ENCODE measurements at places on chromosomes 7 and 10.

DNA sequence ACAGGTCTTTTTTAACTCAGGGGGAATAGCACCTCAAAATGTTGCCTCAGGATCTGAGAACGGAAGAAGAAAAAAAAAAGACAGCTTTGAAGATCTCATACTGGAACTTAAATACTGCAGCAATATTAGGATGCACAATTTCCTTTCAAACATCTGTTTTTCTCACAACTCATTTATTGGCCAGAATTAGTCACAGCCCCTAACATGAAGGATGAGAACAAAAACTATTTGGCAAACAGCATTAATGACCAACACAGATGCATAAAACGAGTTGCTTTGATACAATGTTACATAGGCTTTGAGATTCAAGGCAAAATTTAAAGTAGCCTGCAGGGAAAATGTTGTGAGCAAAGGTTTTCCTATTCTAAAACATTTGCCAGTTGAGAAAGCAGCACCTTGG lies 36.5 kb downstream of the JMJD1C start:
- peaks cover 4% of the 10 kb centered on the region for H3K36me3 ChIP-seq
- H3K4me1 ChIP-seq: peaks cover 30% of the 10 kb centered on the region
- no peak overlapping the region for H3K27ac ChIP-seq
- no peak for DNase-seq
- no peaks in the 10 kb centered on the region for H3K27me3 ChIP-seq

DNA sequence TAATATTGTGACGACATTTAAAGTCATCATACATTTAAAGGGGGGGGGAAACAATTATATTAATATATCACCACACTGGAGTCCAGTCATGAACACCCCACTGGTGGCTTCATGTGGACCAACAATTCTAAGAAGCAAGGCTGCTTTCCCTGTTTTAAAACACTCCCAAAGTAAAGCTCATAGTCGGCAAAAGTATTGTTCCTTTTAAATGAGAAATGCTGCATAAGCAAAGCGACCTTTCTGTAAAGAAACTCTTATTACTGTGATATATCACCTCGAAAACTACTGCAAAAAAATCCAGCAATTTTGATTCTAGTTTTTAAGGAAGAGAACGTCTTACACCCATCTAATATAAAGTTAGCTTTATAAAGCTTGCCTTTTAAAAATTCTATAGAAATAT lies 112.8 kb downstream of the DOCK4 start:
- no peak for DNase-seq
- H3K27me3 ChIP-seq: peaks cover 26% of the 10 kb centered on the region
- no peaks in the 10 kb centered on the region for H3K4me1 ChIP-seq
- no peak overlapping the region for H3K4me3 ChIP-seq
- no peaks in the 10 kb centered on the region for H3K36me3 ChIP-seq
- no peak overlapping the region for H3K27ac ChIP-seq

DNA sequence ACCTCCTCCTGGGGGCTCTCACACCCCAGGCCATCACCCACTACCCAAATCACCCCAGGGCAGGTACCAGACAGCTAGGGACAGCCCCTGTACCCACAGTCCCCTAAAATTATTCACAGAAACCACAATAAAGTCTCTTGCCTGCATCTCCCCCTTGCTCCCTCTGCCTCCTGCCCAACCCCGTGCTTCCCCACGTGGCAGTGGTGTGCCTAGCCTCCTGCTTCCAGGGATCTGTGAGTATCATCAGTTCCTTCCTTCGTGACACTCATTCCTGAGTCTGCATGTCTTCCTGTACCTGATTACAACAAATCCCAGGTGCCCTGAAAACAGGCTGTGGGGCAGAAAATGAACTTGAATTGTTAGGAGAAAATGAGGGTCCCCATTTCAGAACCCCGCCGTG lies 61.5 kb downstream of the PRKAG2 start:
- H3K27me3 ChIP-seq: no peaks in the 10 kb centered on the region
- H3K27ac ChIP-seq: no peak overlapping the region
- H3K4me3 ChIP-seq: no peak overlapping the region
- H3K4me1 ChIP-seq: peaks cover 39% of the 10 kb centered on the region

DNA sequence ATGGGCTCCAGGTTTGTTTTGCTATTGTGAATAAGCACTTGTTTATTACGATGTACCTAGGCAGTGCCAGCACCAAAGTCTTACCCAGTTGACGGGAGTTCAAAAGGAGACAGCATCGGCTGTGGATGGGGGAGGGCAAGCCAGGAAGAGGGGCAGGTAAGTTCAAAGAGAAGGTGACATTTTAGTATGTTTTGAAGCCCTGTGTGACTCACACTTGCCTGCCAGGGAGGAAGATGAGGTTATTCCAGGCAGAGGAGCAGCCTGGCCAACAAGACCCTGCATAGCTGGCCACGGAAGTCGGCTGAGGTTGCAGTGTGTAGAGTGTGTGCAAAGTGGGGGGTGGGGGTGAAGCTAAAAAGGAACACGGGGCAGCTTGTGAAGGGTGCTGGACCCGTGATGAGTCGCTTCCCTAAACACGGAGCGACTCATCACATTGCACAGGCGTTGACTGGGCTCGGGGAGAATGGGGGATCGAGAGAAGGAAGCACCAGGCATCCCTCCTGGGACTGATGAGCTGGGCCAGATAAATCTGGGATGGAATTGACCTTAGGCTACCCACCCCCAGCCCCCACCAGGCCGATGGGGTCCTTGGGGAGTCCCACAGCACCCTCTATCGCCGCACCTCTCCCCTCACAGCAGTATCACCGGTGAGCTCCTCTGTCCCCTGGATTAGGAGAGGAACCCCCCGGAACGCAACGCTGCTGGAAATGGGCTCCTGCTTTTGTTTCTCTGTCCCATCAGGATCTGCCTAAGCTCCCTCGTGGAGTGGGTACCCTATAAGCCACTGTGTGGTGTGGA lies 97.9 kb upstream of the IKZF1 start:
- H3K27ac ChIP-seq: peak overlapping the region; percentile 84
- peak overlapping the region; percentile 63 for H3K4me3 ChIP-seq
- peak; percentile 31 for DNase-seq
- H3K36me3 ChIP-seq: peaks cover 4% of the 10 kb centered on the region

- no peak for DNase-seq
- no peaks in the 10 kb centered on the region for H3K4me1 ChIP-seq
- H3K27ac ChIP-seq: no peak overlapping the region
- H3K4me3 ChIP-seq: no peak overlapping the region
Measured at GRCh38 chr10:48251152-48251524, 23.4 kb downstream of the FRMPD2 start.

GRCh38 chr10:14144451-14144850 lies 186.3 kb downstream of the FRMD4A start:
- H3K36me3 ChIP-seq: no peaks in the 10 kb centered on the region
- DNase-seq: no peak
- H3K4me3 ChIP-seq: no peak overlapping the region
- H3K27me3 ChIP-seq: peaks cover 94% of the 10 kb centered on the region

DNA sequence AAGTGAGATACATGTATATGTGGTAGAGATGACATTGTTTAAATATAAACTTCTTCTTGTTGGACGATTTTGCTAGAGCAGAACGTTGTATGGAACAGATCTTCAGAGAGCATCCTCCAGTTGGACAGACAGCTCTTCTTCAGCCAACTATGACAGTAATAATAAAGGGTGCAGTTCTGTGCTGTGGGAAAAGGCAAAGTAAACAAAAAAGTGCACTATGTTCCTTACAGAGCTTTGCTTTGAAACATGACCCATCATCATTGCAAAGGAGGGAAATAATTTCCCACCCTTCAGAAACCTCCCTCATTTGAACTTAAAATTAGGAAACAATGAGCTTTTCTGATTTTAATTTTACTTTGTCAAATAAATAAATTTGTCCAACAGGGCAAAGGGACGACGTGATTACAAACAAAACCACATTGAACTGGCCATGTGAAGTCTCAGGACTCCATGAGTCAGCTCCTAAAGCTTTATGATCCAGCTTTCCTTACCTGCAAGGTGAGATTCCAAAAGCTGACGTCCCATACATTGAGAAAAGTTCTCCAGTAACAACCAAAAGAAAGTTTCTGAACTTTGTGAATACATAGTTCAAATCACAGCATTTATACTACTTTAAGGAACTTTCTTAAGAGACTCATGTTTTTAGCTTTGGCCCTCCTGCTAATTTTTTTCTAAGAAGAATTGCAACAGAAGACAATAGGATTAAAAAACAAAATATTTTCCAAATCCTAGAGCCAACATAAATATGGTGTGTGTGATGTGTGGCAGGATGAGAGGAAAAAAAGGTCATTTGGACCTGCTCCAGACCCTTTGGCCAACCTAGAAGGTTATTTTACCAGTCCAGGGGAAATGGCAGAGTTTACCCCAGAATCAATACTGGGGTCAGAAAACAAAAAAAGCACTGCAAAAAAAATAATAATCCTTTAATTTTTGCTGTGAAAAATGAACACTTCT lies 565.4 kb upstream of the NRP1 start:
- no peaks in the 10 kb centered on the region for H3K4me1 ChIP-seq
- H3K27ac ChIP-seq: no peak overlapping the region
- no peak overlapping the region for H3K4me3 ChIP-seq

DNA sequence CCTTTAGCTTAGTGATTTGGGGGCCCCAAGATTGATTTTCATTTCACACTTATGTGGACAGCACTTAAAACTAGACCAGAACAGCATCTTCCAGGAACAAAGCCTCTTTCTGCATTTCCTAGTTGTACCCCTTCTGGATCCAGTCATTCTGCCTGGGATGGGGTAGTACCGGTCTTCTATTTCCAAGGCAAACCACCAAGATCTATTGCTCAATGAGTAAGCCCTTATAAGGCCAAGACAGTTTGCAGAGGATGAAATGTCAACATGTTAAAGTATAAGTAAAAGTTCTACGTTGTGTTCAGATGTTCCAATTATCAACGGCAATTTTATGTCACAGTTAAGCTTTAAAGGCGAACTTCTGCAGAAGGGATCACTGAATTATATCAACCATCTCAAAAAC lies 106.9 kb upstream of the ZNF746 start:
- peaks cover 45% of the 10 kb centered on the region for H3K4me1 ChIP-seq
- no peak overlapping the region for H3K27ac ChIP-seq
- peaks cover 31% of the 10 kb centered on the region for H3K36me3 ChIP-seq
- DNase-seq: no peak
- H3K4me3 ChIP-seq: no peak overlapping the region

DNA sequence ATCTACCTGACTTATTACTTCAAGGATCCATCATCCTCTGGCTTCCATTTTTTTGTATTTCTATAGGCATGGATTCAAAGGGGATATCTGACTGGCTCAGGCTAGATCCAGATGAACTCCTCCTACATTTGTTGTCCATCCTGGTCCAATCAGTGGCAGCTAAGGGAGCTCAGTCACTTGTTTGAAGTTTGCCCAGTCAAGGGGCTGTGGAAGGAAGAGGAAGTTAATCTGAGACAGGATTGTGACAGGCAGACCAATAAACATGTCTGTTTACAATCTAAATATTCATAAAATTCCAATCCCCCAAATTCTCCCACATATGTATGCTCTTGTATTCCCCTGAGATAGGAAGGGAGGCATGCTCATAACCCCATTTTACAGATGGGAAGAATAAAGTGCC lies 48.7 kb downstream of the CAV1 start:
- no peaks in the 10 kb centered on the region for H3K36me3 ChIP-seq
- no peak for DNase-seq
- H3K4me1 ChIP-seq: no peaks in the 10 kb centered on the region
- H3K27me3 ChIP-seq: peaks cover 24% of the 10 kb centered on the region
- no peak overlapping the region for H3K27ac ChIP-seq

GRCh38 chr7:134742688-134743350 lies 36.6 kb upstream of the CALD1 start:
- no peak overlapping the region for H3K27ac ChIP-seq
- H3K27me3 ChIP-seq: peaks cover 66% of the 10 kb centered on the region
- DNase-seq: no peak
- no peaks in the 10 kb centered on the region for H3K4me1 ChIP-seq
- H3K36me3 ChIP-seq: peaks cover 1% of the 10 kb centered on the region
- no peak overlapping the region for H3K4me3 ChIP-seq

DNA sequence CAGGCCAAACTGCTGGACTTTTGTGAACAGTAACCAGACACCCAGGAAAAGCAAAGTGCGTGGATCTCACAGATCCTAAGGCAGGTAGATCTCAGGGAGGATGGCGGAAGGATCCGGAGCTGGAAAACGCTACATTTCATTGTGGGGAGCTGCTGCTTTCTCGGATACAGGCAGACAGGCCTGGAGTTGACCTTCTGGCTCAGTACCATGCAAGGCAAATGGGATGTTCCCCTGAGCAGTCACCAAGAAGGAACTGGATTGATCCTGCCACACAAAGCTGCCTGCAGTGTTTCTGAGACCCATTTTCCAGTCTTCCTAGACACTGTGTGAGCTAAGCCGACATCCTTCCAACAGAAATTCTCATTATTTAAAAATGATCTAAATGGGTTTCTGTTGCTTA lies 65.5 kb downstream of the ZRANB1 start:
- no peak overlapping the region for H3K4me3 ChIP-seq
- H3K27ac ChIP-seq: no peak overlapping the region
- no peak for DNase-seq
- H3K4me1 ChIP-seq: no peaks in the 10 kb centered on the region
- peaks cover 34% of the 10 kb centered on the region for H3K27me3 ChIP-seq
- peaks cover 2% of the 10 kb centered on the region for H3K36me3 ChIP-seq

DNA sequence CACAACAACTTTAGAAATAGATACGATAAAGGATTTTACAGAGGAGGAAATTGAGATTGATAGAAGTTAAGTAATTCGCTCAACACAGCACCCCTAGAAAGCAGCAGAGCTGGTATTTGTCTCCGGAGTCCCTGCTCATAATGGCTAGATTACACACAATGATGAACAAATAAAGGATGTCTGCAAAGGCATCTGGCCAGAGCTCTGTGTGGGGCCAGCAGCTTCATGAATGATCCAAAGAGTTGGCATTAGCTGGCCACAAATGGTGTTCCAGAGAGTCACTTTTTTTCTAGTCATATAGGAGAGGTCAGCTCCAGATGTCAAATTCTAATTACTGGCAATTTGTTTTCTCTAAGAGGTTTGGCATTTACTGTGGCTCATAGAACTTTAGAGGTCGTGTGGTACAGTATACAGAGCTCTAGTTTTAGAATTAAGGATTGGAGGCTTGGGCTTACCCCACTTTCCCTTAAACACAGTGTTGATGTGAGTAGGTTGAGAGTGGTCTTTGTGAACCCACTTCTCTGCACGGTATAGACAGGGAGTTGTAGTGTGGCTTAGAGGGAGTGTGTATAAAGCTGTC lies 186.2 kb downstream of the BICC1 start:
- no peak overlapping the region for H3K4me3 ChIP-seq
- H3K27me3 ChIP-seq: no peaks in the 10 kb centered on the region
- no peak overlapping the region for H3K27ac ChIP-seq

- no peak for DNase-seq
- no peaks in the 10 kb centered on the region for H3K36me3 ChIP-seq
- no peaks in the 10 kb centered on the region for H3K4me1 ChIP-seq
- H3K4me3 ChIP-seq: no peak overlapping the region
- no peaks in the 10 kb centered on the region for H3K27me3 ChIP-seq
Measured at GRCh38 chr10:10110844-10111490, 906.7 kb upstream of the CELF2 start.

GRCh38 chr10:113683300-113683699 lies 3.6 kb downstream of the CASP7 start:
- peaks cover 72% of the 10 kb centered on the region for H3K4me1 ChIP-seq
- no peaks in the 10 kb centered on the region for H3K27me3 ChIP-seq
- H3K4me3 ChIP-seq: no peak overlapping the region
- H3K27ac ChIP-seq: no peak overlapping the region

Measured in central memory CD8-positive, alpha-beta T cell (primary cell).